ENCODE measurements at places on chromosomes 6 and 20.

DNA sequence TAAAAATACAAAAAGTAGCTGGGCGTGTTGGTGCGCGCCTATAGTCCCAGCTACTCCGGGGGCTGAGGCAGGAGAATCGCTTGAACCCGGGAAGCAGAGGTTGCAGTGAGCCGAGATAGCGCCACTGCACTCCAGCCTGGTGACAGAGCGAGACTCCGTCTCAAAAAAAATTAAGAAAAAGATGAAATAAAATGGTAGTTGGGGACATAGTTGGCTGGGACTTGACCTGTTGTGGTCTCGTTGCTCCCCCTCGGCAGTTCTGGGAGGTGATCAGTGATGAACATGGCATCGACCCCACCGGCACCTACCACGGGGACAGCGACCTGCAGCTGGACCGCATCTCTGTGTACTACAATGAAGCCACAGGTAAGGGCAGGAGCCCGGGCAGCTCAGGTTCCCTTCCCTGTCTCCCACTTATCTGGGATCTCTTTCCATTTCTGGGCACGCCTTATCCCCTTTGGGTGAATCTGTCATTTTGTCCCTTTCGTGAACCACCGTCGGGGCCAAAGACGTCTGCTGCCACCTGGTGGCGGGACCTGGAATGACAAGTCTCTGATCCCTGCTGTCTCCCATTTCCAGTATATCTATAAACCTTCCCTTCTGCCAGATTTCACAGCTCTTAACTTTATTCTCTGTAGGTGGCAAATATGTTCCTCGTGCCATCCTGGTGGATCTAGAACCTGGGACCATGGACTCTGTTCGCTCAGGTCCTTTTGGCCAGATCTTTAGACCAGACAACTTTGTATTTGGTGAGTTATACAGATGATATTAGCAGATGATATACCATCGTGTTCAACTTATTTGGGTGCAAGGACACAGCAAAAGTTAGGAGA, 2.3 kb downstream of the TUBB start:
- DNase-seq = peak; percentile 78

DNA sequence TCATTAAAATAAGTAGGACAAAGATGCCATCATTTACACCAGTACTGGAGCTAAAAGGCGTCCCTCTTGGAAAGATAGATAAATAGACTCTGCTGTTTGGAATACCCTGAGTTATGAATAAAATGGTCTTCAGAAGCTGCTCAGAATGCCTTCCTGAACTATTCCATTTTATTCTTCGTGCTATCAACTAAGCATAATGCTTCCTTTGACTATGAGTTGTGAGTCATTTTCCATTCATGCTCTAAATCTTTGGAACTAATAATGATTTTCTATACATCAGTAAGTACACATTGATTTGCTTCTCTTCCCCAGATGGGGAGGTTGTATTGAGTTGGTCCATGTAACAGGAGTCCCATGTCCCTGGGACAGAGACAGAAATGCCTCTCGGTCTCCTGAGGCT, 98.3 kb upstream of the PDE7B start:
- DNase-seq = no peak

- DNase-seq = no peak
These were observed 30.2 kb upstream of the RNF8 start for GRCh38 chr6:37323580-37323979.

GRCh38 chr20:45290677-45291355, 15.8 kb upstream of the RBPJL start:
- peak; percentile 49 for DNase-seq

- DNase-seq = no peak
These were observed 27.7 kb upstream of the KIAA0408 start for GRCh38 chr6:127486934-127487333.

GRCh38 chr6:39992861-39993622, 58.8 kb upstream of the MOCS1 start:
- DNase-seq = no peak

GRCh38 chr6:13272131-13273046, 55.9 kb downstream of the TBC1D7 start:
- no peak for DNase-seq

GRCh38 chr6:112228480-112229332, 25.7 kb downstream of the LAMA4 start:
- no peak for DNase-seq

- no peak for DNase-seq
These were observed 14.2 kb upstream of the FOXQ1 start for GRCh38 chr6:1297746-1298145.

- no peak for DNase-seq
These were observed 3.6 kb upstream of the SLC17A4 start for GRCh38 chr6:25750906-25751305.

DNA sequence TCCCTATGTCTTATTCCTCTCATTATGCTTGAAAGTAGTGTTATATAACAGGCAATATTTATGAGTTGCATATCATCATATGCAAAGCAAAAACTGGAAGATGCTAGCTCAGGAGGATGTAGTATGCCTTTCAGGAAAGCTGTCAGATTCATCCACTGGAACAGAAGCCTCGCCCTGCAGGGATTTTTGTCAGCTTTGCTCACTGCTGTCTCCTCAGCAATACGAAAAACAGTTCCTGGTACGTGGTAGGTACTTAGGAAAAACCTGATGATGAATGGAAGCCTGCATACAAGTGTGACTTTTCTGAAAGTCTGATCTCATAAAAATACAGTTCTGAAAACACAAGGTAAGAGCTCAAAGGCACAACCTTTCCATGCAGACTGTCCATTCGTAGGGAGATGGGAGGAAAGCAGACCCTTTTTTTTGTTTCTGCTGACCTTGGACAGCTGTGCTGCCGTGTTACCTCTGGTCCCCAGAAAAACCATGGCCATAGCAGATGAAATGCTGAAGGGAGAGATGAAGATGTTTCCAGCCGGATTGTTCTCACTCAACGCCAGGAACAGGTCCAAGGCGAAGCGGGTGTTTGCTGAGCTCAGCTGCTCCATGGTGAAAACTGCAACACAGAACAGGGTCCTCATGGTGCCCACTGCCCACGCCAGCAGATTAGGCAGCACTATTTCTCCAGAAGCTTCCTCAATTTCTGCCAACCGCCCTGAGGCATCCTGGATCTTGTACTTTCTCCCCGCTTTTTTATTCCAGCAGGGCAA, 1.5 kb downstream of the SERPINB1 start:
- DNase-seq = no peak

DNA sequence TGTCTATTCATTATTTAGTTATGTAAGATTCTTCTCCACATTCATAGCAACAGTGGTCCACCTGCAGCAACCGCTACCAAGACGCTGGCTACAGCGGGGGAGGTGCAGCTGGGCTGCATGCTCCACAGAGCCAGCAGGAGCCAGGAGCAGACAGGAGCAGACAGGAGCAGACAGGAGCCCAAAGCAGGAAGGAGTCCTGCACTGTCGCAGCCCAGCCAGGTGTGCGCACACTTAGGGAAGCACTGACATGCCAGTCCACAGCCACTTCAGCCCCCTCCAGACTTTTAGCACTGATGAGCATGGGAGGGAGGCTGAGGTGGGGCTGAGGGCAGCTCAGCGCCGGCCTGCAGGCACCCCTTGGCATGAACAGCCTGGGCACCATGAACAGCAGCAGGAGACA, 19.6 kb downstream of the KIF16B start:
- no peak for DNase-seq

- DNase-seq = no peak
These were observed 398.0 kb downstream of the EPHA7 start for GRCh38 chr6:93021235-93021915.

DNA sequence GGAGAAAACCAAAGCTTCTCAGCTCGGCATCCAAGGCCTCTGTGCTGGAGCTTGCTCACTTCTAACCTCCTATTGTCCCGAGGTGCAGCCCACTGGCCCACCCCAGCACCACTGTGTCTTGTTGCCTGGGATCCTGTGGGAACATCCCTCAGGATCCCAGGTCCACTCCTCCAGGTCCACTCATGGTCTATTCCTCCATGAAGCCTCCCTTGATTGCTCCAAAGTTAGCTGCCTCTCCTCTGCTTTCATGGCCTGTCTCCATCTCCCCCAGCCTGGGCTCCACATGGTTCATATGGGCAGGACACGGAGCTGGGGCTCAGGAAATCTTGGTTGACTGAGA, 13.9 kb downstream of the SLA2 start:
- no peak for DNase-seq

DNA sequence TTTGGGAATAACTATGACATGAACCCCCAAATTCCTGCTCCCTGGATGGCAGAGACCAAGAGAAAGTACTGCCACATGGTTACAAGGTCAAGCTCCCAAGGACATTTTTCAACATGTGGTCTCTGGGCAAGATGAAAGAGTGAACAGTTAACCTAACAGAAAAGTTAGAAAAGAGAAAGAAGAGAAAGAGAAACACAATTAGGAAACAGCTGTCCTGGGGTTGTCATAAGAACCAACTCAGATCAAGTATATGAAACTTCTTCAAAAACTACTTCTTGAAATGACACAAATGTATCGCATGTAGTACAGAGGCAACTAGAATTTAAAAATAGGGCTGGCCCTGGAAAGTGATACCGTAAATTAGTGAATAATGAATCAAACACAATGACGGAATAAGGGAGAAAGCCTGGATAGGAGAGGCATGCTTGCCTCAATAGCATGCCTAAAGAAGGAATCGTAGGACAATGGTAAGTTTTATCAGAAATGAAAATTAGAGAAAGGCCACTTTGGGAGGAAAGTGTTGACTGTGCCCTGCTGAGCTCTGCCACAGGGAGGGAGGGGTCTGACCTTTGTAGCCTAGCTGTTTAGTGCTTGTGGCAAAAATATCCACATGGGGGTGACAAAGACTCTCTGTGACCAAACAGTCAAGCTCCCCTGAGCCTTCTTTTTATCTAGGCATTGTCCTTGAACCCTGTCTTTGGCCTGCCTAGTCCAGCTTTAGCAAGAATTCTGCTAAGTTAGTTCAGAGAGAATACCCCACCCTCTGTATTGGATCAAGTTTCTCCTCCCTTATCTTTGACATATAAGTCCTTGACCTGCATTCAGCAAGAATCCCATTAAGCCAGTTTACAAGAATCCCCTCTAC, 4.3 kb upstream of the DCBLD1 start:
- DNase-seq = no peak

GRCh38 chr6:3744901-3745470, 6.5 kb downstream of the PXDC1 start:
- no peak for DNase-seq

GRCh38 chr6:146284311-146284710, 255.4 kb downstream of the GRM1 start:
- DNase-seq = no peak

- no peak for DNase-seq
These were observed 96.0 kb upstream of the PRND start for GRCh38 chr20:4625687-4626086.

GRCh38 chr6:92111386-92111785, 1308.0 kb downstream of the EPHA7 start:
- DNase-seq = no peak

DNA sequence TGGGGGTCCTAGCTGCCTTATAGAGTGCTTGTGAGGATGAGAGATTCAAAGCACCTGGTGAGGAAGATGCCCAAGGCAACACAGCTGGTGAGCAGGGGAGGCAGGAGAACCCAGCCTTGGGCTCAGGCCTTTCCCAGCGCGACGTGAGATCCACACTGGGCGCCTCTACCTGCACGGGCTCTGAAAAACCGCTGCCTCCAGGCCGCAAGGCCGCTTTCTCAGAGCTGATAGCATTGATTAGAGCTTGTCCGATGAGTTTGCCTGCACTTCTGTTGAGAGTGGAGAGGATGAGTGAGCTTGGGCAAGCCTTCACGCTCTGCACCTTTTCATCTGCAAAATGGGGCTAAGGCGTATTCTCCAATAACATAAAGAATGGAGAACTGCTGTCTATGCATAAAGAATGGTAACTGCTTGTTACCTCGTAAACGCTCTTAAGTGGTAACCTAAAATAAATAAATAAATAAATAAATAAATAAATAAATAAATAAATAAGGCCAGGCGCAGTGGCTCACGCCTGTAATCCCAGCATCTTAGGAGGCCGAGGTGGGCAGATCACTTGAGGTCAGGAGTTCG, 916 bp downstream of the PABPC1L start:
- no peak for DNase-seq

GRCh38 chr6:102114402-102114801, 720.9 kb downstream of the GRIK2 start:
- no peak for DNase-seq

- DNase-seq = no peak
These were observed 71.4 kb upstream of the UFL1 start for GRCh38 chr6:96450082-96450769.

GRCh38 chr6:94323853-94324252, 904.5 kb upstream of the EPHA7 start:
- no peak for DNase-seq

- DNase-seq = no peak
These were observed 37.5 kb downstream of the SRC start for GRCh38 chr20:37383229-37383989.

DNA sequence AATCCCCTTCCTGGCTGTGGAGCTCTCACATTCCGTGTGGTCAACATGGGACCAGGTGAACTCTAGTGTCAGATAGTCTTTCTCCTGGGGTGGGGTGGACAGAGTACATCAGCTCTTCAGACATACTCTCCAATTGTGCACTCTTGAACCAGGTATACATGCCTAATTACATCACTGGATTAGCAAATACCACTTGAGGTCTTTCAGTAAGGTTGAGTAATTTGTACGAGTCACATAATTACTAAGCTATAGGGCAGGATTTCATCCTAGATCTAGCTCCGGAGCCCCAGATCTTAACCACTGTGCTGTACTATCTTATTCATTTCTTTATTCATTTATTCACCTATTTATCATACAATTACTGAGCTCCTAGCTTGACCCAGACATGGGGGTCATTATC, 821.3 kb downstream of the TFAP2A start:
- no peak for DNase-seq

All from activated effector memory CD4-positive, alpha-beta T cell treated with Interleukin-2 at 50 U/mL for 16 hours (primary cell).